Nasal cavity respiratory epithelium epithelial cell of viscerocranial mucosa (primary cell): ENCODE measurements at places on chromosomes 7 and 10. TPM values are rescaled to one million over a fixed set of nuclear protein-coding genes. Genes with fewer than 3 reads are reported as not detected.

The ESYT2 gene
- 84.8 and 117 TPM in 2 replicates for total RNA-seq

The INMT gene
- total RNA-seq: not detected in 2 replicates

The OLAH gene
- total RNA-seq: 5.0 and 15.0 TPM in 2 replicates

The CABCOCO1 gene
- not detected in 2 replicates for total RNA-seq

The SLC39A12 gene
- total RNA-seq: not detected in 2 replicates

The KNDC1 gene
- total RNA-seq: under 0.01 and 0.07 TPM in 2 replicates

The TMEM273 gene
- total RNA-seq: 0.34 TPM in 1 of 2 replicates, not detected in the other

The ZNF273 gene
- 2.1 and 6.8 TPM in 2 replicates for total RNA-seq

The ZCWPW1 gene
- total RNA-seq: 3.3 and 5.5 TPM in 2 replicates

The AKR1C8 gene
- not detected in 2 replicates for total RNA-seq
